HS-5 (cell line): ENCODE measurements at places on chromosomes 16 and 17.

GRCh38 chr16:88639231-88640038 lies 1.1 kb downstream of the IL17C start:
- DNase-seq: no peak

GRCh38 chr16:14499110-14499509 lies 130.9 kb downstream of the PARN start:
- DNase-seq: no peak

DNA sequence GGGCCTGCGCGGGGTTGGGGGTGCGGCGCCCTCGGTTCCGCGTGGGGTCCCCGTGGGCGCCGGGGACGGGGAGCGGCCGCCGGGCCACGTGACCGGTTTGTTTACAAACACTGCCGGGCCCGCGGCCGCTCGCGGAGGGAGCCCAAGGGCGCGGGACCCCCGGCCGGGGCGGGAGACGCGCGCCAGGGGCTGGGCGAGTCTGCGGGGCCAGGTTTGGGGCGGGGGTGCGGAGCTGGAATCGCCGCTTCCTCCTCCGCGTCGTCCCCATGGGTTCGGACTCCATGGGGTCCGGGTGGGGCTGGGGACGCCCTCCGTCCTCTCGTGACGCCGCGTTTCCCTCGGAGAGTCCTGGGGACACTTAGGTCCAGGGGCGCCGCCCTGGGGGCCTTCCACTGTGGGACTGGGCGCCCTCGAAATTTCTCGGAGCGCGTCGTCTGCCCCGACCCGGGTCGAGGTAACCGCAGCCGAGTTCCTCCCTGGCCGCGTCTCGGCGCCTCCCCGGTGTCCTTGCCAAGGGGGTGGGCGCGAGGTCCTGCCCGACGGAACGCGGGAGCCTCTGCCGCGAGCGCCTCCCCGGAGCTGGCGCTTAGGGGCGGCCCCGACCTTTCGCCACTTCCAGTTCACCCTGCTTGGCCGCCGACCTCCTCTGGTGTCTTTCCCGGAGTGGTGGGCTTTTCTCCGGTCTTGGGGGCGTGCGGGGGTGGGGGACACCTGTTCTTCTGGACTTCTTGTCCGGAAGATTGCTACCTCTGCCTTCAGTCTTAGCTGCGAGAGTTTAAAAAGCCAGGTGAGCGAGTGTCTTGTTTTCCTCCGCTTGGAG lies 684 bp downstream of the YPEL2 start:
- no peak for DNase-seq

DNA sequence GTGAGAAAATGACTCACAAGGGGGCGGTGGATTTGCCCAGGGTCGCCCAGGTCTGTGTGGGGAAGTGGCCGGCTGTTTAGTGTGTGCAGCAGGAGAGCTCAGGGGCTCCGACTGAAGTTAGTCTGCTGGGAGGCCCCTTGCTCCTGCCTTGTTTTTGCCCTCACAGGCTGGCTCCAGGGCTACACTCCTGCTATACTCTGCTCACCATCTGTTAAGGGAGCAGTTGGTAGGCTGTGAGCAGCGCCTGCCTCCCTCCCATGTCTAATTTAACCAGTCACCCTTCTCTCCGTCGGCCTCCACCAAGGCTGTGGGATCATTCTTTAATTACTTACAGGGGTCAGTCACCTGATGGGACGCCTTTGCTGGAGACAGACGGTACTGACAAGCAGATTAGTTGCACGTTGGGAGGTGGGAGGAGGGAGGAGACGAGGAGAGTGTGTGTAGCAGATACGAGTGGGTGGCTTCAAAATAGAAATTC lies 35.5 kb downstream of the KSR1 start:
- DNase-seq: no peak

DNA sequence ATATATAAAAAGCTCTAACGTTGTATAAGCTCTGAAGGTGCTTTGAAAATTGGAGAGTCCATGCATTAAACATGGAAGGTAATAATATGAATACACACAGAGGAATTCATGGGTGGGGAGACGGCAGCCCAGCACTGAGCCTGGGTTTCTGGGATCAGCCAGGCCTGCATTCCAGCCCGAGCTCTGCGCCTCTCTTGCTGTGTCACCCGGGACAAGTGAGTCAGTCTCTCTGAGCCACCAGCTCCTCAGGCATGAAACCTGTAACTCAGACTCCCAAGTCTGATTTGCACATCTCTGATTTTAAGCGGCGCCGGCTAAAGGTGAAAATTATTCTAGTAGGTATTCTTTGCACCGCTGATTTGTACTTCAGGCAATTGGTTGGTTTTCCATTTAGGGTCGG lies 238.8 kb downstream of the MRTFB start:
- no peak for DNase-seq

DNA sequence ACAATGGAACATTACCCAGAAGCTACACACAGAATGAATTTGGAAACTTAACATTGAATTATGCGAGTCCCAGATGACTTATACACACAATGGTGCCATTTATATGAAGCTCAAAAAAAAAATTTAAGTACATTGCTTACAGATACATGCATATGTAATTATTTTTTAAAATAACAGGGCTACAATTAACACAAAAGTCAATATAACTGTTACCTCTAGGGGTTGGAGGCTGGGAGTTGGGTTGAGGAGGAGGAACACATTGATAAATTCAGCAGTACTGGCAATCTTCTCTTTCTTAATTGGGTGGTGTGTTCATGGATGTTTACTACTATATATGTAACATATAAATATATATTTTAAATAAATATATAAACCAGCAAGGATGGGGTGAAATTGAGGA lies 1.1 kb downstream of the ZNF23 start:
- no peak for DNase-seq

DNA sequence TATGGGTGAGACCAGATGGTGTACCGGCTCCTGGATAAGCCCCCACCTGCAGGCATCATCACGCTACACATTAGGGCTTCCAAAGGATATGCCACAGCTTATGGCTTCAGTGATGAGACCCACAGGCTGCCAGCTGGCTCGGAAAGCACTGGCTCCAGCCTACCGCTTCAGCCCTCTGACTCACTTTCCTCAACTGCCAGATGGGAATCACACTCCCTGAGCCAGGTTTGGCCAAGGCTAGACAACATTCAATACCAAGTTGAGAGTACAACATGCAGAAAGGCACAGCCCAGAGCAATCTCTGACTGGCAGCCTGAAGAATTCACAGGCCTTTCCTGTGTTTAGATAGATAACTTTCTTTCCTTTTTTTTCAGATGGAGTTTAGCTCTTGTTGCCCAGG lies 10.3 kb downstream of the CENPV start:
- no peak for DNase-seq

DNA sequence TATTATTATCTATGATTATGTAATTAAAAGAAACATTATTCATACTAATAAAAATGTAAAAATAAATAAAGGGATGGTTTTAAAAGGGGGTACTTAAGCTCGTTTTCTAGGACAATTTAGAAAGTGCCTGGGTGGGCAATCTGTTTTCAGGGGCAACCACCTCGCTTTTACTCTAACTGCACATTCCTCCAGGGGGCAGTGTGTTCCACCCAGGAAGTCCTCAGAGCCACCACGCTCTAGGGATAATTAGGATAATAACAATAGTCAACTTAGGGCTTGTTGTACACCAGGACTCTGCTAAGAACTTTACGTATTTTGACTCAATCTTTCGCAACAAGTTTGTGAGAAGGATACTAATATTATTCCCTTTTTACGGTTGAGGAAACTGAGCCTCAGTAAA lies 396.7 kb upstream of the MAF start:
- DNase-seq: no peak

GRCh38 chr17:82213251-82214011 lies 789 bp upstream of the CCDC57 start:
- DNase-seq: peak; percentile 57

DNA sequence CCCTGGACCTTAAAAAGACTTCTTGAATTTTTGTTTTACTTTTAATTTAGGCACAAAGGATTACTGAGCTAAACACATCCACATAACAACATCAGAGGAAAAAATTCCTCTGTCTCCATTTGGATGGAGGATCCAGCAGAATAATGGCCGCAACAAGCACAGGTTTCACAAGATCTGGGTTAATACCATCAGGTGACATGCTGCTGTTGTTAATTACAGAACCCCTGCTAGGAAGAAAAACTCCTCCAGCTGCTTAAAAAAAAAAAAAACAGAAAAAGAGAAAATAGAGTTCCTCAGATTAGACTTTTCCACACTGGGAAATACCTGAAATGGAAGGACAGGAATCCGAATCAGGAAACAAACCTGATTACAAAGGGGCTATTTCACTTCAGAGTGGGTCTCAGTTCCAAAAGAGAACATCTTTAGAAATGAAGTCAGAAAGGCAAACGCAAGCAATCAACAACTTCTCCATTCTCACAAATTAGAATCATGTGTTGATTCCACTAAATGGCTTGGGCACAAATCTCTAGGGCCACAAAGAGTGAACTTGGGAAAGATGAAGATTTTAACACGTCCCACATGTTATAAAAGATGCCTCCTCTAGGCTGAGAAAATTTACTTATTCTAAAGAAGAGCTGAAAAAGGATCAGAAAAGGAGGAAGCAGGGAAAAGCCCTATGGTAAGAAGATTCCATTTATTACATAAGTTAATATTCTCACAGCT lies 44.0 kb downstream of the SPOP start:
- DNase-seq: no peak

GRCh38 chr17:39738568-39738901 lies 797 bp downstream of the GRB7 start:
- DNase-seq: no peak

DNA sequence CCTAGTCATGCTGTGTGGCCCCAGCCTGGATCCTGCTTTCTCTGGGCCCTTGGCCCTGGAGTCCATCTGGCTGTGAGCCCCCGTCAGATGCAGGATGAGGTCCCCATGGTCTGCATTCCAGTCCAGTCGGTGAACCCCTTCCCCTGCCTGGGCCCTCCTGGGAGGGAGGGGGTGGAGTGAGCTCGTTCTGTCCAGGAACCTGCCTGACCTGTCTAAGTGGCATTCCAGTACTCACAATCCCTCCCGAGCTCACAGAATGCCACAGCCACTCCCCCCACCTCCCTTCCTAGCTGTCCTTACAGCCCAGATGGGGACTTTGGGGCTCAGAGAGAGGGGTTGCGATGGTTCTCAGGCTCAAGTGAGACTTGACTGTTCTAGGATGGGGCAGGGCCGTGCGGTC lies 15.5 kb downstream of the SPNS2 start:
- DNase-seq: no peak

DNA sequence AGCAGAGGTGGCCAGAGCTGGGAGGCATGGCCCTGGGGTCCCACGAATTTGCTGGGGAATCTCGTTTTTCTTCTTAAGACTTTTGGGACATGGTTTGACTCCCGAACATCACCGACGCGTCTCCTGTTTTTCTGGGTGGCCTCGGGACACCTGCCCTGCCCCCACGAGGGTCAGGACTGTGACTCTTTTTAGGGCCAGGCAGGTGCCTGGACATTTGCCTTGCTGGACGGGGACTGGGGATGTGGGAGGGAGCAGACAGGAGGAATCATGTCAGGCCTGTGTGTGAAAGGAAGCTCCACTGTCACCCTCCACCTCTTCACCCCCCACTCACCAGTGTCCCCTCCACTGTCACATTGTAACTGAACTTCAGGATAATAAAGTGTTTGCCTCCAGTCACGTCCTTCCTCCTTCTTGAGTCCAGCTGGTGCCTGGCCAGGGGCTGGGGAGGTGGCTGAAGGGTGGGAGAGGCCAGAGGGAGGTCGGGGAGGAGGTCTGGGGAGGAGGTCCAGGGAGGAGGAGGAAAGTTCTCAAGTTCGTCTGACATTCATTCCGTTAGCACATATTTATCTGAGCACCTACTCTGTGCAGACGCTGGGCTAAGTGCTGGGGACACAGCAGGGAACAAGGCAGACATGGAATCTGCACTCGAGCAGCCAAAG lies 2.3 kb downstream of the CSF3 start:
- no peak for DNase-seq

GRCh38 chr17:183021-183420 lies 1.6 kb upstream of the DOC2B start:
- DNase-seq: no peak

DNA sequence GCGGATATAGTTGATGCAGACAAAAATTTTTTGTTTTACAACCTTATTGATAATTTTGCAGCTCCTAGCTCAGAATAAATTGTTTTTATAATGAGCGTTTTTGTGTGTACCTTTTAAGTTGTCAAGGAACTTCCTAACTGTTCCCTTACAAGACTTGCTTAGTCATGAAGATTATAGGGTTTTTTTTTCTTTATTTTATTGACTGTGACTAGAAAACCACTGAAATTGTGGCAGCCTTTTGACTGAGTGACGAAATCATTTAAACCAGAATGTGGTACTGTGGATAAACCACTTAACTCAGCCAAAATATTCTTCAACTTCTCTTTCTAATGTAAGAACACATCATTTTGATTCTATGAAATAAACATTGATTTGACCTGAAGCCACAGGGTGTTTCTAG lies 40.8 kb upstream of the VPS4A start:
- no peak for DNase-seq

- DNase-seq: no peak
Measured at GRCh38 chr16:88653596-88654362, 2.9 kb upstream of the CYBA start.

DNA sequence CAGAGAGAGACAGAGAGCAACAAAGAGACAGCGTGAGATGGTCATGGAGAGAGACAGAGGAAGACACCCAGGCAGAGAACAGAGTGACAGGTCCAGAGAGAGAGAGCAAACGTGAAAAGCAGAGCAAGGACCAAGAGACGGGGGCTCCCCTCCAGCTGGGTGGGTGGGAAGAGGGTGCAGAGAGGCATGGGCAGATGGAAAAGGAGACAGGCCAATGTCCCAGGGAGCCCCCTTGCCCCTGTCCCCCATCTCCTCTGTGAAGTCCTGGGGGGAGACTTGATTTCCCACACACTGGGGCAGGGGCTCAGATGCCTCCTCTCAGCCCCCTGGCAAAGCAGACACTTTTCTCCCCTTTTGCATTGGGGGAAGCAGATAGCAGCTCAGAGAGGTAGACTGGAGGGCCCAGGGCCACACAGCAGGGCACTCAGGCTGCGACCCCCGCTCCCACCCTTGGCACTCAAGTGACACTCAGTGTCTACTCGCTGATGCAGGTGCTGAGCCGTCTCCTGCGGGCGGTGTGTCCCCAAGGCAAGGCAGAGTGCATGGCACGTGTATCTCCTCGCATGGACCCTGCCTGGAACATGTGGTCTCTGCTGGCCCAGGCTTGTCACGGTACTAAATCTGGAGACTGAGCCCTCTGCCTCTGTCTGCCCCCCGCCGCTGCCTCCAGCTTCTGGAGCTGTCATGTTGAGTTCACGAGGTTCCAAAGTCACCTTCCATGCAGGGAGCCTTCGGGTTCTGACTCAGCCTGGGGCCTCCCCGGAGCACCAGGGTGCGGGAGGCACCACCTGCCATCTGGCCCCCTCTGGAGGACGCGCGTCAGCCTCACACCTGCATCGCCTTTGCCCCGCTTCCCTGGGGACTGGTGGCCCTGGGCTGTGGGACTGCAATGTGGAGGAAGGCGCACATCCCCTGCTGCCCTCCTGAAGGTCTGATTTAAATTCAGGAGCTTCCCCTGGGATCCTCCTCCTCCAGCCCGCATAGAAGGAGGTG lies 215.9 kb upstream of the GSE1 start:
- DNase-seq: no peak

GRCh38 chr16:84524346-84524920 lies 20.0 kb upstream of the MEAK7 start:
- DNase-seq: no peak

- no peak for DNase-seq
Measured at GRCh38 chr16:88599092-88599733, 29.0 kb downstream of the ZC3H18 start.

- no peak for DNase-seq
Measured at GRCh38 chr17:60333628-60334031, 58.3 kb downstream of the USP32 start.

- DNase-seq: no peak
Measured at GRCh38 chr16:76681296-76681695, 404.1 kb downstream of the CNTNAP4 start.
